KBM-7 (cell line): ENCODE measurements at places on chromosomes 13 and 19.

GRCh38 chr19:31350033-31350692 is 927 bp upstream of the TSHZ3 start:
- no peak for DNase-seq

DNA sequence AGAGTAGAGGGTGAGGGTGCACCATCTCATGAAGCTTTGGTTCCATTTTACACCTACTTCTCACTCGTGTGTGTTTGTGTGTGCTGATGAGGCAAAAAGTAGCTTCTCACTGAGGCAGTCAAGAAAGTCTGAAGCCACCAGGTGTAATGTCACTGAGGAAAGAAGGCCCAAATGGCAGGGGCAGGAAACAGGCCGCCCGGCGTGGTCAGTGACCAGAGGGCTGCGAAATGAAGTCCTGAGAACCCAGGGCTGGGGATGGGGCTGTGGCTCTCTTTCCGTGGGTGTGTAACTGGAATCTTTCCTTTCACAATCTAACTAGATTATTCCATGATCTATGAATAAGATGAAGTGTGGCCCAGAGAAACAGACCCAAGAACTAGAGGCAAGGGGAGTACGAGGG is 25.5 kb upstream of the TFDP1 start:
- no peak for DNase-seq

DNA sequence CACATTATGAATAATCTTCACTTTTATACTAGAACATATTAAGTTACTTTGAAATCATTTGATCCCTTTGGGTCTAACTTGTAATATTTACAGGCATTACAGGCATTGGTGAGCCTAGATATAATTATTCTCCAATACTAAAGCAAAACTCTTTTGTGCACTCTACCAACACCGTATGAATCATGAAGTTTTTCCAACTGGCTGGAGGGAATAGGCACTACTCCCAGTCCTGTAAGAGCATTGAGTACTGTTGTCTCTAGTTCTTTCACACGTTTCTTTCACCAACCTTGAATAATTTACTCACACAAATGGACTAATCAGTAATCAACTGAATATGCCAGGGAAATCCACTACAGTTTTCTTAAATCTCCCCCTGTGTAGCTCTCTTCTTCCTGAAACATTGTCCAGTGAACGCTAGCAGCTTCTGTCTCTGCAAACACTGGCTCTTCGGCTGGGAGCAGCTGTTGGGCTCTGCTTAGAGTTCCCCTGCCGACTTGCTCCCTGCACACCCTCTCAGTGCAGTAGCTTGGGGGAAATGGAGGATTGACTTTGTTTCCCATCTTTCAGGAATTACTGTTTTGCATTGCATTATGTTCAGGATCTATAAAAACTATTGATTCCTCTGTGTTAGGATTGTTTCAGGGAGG is 476.7 kb downstream of the RFC3 start:
- DNase-seq, result no peak

GRCh38 chr19:53730391-53730790 is 93.7 kb downstream of the NLRP12 start:
- DNase-seq, result no peak

DNA sequence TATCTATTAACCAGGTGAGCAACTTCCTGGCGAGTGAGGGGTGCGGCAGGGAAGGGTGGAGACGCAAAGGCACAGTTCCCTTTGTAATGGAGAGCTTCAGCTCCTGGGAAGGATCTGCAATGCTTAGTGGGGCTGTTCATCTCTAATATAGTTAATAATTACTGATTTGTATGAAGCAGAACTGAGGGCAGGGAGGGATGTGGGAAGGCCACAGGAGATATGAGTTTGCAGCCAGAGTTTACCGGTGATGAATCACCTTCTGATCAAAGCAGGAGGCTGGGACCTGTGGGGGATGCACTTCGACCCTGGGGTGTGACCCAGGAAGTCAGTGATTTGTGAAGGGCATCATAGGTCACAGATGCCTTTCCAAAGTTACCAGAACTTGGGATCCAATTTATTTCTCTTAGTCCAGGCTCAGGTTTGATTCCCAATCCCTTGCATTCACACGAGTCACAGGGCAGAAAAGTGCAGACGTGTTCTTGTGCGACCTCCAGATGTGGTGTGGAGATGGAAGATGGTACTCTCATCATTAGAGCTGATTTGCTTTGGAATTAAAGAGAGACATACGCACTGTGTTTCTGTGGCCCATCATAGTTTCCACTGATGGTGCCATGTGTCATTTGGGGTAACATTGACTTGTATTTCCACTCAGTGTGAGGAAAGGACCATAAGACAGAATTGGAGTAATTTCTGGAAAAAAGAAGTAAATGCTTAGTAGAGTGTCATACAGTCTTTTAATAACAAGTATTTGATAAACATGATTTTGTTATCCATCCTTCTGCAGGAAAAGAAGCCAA is 55.0 kb downstream of the LRCH1 start:
- DNase-seq, result no peak
